ENCODE measurements at places on chromosomes 6 and 20.

- DNase-seq = no peak
Measured at GRCh38 chr6:89073840-89074239, 6.7 kb upstream of the PNRC1 start.

DNA sequence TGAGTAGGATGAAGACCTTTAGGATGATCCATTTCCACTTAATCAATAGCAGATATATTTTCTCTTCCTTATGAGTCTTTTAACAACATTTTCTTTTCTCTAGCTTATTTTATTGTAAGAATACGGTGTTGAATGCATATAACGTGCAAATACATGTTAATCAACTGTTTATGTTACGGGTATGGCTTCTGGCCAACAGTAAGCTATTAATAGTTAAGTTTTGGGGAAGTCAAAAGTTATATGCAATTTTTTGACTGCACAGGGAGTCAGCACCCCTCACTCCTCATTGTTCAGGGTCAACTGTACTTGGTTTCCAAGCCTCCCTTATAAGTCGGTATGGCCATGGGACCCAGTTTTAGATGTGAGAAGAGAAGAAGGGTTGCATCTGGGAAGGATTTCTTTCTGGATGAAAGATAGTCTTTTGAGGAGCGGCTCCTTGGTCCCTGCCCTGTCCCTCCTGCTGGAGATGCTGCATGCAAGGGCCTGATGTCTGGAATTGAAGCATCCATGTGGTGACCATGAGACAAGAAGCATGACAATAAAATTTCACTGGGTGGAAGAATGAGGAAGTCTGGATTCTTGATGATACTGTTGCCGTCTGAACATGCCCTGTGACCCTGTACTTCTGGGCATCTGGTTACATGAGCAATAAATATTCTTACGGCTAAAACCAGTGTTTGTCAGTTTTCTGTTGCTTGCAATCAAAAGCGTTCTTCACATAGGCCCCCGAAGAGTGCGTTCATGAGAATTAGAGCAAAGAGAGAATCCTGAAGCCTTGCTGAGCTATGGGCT is 194.7 kb upstream of the PMEPA1 start:
- DNase-seq = no peak

GRCh38 chr6:87174078-87174579 is 18.8 kb downstream of the ZNF292 start:
- no peak for DNase-seq

- DNase-seq = no peak
Measured at GRCh38 chr20:13858439-13858838, 73.6 kb downstream of the NDUFAF5 start.

- no peak for DNase-seq
Measured at GRCh38 chr20:53879048-53879684, 191.2 kb downstream of the BCAS1 start.

- DNase-seq = no peak
Measured at GRCh38 chr6:143701349-143702234, 23.8 kb downstream of the PHACTR2 start.

GRCh38 chr6:15327271-15327670 is 81.4 kb downstream of the JARID2 start:
- DNase-seq = peak; percentile 19

- DNase-seq = no peak
Measured at GRCh38 chr6:7770111-7770510, 44.2 kb downstream of the BMP6 start.

DNA sequence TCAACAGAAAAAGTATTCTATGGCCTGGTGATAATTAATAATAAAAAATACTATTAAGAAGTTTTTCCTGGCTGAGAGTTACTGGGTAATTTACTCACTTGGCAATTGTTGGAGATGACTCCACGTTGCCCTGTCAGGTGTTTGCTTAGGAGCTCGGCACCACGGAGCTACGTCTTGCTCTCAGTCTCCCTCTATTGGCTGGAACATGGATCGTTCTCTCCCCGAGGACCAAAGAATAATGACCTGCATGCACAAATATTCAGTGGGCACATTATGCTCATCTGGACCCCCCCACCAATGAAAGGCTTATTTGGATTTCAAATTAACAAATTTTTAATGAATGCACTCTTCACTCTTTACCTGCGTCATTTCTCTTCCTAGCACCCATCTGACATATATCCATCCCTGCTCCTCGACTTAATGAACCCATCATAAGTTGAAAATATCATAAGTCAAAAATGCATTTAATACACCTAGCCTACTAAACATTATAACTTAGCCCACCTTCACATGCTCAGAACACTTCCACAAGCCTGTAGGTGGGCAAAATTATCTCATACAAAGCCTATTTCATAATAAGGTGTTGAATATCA is 71.0 kb upstream of the CD83 start:
- DNase-seq = peak; percentile 39

- no peak for DNase-seq
Measured at GRCh38 chr6:132115714-132116366, 164.7 kb upstream of the CCN2 start.

- DNase-seq = peak; percentile 37
Measured at GRCh38 chr6:116954938-116955337, 77.9 kb downstream of the RFX6 start.

- DNase-seq = no peak
Measured at GRCh38 chr20:34075647-34076046, 36.4 kb downstream of the EIF2S2 start.

DNA sequence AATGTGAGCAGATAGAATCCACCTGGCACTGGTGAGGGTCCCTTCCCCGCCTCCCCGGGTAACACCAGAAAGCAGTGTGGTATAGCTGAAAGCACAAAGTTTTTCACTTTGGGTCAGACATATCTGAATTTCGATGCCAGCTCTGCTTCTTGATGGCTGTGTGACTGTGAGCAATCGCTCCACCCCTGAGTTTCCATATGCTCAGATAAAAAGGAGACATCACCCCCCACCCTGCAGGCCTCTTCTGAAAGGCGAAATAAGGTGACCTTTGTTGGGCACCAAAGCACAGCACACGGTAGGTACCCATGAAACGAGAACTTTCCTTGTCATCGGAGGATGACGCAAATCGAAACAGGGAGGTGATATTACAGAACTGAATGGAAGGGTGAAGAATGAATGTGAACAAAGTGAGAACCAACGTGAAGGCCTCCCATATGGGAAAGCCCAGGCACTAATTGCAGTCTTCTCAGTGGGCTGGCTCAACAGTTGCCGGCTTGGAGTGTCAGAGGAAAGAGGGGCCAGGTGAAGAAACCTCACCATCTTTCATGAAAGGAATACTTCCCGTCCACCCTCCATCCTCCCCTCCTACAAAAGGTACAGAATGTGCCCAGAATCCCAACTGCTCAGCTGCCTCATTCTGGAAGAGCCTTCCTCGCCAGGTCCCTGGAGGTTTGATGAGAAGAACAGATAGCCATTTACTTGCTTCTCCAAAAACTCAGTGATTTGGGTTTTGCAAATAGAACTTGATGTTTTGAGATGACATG is 61.8 kb downstream of the NFATC2 start:
- DNase-seq = no peak

DNA sequence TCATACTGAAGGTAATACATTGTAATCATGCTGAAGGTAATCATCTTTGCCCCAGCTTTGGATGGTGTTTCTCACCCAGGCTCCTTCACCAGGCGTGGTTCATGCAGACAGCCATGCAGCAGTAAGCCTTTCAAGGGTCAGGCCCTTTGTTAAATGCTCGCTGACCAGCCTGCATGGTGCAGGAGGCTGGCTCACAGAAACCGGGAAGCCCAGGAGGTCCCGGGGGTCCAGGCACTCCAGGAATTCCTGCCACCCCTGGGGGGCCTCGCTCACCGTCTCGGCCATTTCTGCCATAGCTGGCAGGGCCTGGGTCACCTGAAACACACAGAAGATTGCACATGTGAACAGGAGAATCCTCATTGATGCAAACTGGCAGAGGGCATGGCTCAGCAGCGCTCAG is 86.1 kb downstream of the COL9A1 start:
- no peak for DNase-seq

GRCh38 chr6:41884957-41885356 is 10.2 kb downstream of the USP49 start:
- DNase-seq = no peak

GRCh38 chr6:22529866-22530265 is 39.5 kb upstream of the HDGFL1 start:
- no peak for DNase-seq

- DNase-seq = peak; percentile 78
Measured at GRCh38 chr6:85126485-85127167, 323.3 kb upstream of the NT5E start.

- no peak for DNase-seq
Measured at GRCh38 chr6:23656255-23657194, 469.5 kb upstream of the NRSN1 start.

DNA sequence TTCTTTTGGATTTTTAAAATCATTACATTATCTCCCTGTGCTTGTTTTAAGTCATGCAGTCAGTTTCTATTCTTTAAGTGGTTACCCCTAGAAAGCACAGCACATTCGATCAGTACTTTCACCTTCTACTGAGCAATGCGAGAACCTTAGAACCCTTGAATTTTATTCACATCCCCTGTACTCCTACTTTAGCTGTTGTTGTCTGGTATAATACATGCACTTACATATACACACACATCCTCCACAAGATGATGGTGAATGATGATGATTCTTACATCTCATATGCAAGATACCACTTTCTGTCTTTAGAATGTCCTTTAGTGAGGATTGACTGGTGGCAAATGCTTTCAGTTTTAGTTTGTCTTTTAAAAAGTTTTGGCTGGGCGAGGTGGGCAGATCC is 5.7 kb downstream of the CDC40 start:
- no peak for DNase-seq

- no peak for DNase-seq
Measured at GRCh38 chr6:120852293-120852849, 481.9 kb downstream of the TBC1D32 start.

GRCh38 chr6:93792746-93793145 is 373.4 kb upstream of the EPHA7 start:
- no peak for DNase-seq

DNA sequence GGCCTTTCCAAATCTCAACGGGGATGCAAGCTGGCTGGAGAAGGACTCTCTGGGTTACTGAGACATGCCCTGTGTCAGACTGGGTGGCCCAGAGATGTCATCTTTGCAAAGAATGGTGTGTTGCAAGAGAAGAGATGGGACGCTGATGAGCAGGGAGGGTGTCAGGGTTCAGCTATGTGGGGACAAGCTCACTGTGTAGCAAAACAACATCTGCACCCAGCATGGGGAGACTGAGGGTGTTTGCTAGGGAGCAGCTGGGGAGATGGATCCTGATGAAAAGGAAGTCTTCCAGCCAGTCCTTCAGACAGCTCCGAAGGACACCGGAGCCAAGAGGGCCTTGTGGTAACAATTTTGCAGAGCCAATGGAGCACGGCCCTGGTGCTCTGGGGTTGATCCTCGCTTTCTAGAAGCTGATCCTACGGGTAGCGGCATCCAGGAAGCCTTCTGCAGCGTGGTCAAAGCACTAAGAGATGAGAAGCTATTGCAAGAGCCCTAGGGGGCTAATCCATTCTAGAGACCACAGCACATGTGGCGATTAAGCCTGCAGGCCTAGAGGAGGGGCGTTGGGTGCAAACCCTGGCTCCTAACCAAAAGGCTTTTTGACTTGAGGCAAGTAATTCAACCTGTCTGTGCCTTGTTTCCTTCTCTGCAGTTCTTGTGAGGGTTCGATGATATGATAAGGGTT is 39.9 kb downstream of the EDN3 start:
- DNase-seq = no peak

DNA sequence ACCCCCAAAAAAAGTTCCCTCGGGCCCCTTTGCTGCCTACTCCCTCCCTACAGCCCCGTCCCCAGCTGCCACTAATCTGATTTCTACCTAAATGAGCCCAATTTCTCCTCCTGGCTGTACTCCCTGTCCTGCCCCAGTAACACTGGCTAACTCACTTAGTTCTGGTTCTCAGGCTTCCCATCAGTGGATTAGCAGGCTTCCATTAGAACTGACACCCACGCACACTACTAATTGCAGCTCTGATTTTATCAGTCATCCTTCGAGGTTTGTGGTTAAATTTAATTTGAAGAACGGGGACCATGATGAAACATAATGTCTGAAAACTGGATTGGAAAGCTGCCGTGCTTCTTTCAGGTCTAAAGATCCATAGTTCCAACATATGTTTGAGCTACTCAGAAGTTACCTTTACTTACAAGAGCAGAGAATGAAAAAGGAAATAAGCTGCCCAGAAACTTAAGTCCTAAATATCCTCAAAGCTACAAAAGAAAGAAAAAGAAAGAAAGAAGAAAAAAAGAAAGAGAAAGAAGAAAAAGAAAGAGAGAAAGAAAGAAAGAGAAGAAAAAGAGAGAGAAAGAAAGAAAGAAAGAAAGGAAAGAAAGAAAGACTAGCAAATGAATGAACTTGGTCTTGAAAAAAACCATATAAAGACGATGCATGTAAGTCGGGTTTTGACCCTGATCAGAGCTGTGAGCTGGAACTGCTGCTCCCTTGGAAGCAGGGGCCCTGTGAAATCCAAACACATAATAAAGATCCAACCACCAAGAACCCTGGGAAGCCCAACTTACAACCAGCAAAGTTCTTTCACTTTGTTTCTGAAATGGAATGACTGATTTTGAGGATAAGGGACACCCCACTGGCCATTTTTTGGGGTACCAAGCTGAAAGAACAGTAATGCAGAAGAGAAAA is 51.7 kb downstream of the CNKSR3 start:
- DNase-seq = no peak

GRCh38 chr6:109396046-109396718 is 13.9 kb upstream of the CD164 start:
- DNase-seq = no peak

DNA sequence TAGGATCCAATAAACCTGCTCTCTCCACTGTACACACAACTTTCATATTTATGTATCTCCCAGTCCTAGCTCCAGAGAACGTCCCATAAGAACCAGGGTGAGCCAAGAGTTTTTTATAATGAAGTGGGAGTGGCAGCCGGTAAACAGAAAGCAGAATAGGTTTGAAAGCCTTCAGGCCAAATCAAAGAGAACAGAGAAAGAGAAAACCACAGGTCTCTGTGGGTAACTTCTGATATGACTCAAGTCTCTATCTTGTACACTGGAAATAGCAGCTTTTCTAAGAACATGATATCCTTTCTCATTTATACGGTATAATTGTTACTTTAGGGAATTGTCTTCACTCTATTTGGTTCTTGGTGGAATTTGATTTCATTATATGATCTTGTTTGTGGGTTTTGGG is 273.6 kb downstream of the PACRG start:
- DNase-seq = no peak

Data from Calu3 (cell line).